ENCODE measurements at places on chromosomes 2 and 18. TPM values are rescaled to one million over a fixed set of nuclear protein-coding genes. Genes with fewer than 3 reads are reported as not detected.

DNA sequence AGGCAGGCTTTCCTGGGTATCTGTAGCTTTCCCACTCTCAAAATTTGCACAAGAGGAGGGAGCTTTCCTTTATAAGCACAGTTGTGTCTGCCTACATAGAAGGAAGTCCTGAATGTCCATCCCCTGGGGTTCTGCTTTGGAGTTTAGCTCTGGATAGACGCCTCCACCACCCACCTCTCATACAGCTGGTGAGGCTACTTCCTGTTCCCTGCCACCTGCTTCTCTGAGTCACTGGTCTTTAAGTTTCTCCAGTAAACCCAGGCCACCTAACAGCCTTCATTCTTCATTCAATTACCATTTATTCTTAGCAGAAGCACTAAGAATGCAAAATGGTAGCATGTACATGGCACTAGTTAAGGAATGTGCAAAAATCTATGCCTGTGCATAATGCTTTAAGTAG is 407.8 kb downstream of the CDH2 start:
- no peak for DNase-seq

DNA sequence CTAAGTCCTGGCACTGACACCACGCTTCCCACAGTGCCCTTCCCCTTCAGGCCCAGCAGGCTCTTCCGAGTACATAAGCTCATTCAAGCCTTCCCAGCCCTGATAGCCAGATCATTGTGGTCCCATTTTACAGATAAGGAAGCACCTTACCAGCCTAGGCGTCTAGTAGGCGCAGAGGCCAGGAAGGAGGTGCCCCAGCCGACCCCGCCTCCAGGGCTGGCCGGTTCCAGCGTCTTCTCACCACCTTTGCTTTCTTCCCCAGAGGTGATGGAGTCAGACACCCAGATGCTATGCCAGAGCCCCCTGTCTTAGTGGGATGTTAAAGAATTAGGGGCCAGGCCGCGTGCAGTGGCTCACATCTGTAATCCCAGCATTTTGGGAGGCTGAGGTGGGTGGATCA is 28.9 kb upstream of the EFHD1 start:
- DNase-seq = no peak

DNA sequence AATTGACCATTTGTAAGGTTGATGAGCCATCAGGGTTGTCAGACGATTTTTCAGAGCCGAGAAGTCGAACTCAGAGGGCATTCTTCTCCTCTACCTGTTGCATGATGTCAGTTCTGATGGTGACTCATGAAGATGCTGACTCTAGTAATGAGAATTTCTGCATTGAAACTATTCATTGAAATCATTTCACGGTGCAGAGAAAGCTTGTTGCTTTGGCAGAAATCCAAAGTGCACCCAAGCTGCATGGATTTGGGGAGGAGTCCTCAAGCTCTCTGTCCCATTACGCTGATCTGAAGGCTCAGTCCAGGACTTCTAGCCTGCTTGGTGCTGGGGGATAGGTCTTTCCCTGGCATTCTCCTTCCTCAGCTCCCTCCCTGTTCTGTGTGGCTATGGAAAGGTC is 125.7 kb upstream of the PXDN start:
- no peak for DNase-seq

The STEAP3 gene
- total RNA-seq = 9.1 TPM

DNA sequence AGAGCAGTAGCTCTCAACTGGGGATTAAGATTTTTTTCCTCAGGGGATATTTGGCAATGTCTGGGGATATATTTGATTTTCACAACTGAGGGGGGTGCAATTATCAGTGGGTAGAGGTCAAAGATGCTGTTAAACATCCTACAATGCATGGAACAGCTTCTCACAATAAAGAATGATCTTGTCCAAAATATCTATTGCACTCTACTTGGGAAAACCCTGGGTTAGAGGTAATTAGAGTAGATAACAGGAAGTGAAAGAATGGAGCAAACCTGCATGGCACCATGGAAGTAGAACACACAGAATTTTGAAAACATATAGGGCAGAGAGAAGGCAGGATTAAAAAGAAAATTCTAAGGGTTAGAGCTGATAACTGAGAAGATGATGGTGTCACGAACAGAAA is 26.4 kb upstream of the PPM1B start:
- no peak for DNase-seq

DNA sequence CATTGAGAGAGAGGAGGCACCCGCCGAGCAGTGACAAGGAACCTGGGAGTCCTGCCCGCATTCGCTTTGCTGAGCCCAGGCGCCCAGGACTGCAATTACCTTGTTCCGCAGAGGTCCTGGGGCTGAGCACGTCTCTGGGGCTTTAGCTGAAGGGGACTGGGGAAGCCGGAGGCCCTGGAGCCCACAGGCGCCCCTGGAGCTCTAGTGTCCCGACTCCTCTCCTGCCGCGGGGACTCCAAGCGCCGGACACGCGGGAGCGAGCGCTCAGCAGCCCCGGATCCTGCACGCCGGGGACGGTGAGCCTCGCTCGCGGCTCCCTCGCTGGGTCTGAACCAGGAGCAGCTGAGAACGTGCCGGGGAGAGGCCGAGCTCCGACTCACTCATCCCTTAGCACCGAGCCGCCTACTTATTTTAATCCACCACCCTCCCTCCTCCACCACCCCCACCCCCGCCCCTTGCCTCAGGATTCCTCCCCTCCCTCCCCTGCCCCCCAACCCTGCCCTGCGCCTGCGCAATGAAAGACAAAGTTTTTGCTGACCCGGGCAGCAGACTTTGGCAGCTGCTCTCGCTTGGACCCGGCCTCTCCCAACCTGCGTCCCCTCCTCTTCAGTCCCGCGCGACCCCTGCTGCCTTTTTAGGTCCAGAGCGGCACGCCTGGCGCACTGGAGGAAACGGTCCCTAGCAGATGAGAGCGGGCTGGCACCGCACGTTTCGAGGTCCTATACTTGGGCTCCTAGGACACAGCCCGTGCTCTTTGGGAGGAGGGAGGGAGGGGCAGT is at the start of gene OSR1:
Gene OSR1 (minus strand): TSS at position 382 of the 779 bp plus-strand sequence. CDS start 4,818 bp downstream, outside the sequence.
- DNase-seq = peak; percentile 79

- no peak for DNase-seq
Measured at GRCh38 chr18:676069-676468, 18.6 kb downstream of the TYMS start.

GRCh38 chr2:227871375-227871791 is at the start of gene DAW1:
TSS of gene DAW1 (plus strand) at chr2:227871631. CDS start at chr2:227871690, 59 bp downstream.
- peak; percentile 71 for DNase-seq

DNA sequence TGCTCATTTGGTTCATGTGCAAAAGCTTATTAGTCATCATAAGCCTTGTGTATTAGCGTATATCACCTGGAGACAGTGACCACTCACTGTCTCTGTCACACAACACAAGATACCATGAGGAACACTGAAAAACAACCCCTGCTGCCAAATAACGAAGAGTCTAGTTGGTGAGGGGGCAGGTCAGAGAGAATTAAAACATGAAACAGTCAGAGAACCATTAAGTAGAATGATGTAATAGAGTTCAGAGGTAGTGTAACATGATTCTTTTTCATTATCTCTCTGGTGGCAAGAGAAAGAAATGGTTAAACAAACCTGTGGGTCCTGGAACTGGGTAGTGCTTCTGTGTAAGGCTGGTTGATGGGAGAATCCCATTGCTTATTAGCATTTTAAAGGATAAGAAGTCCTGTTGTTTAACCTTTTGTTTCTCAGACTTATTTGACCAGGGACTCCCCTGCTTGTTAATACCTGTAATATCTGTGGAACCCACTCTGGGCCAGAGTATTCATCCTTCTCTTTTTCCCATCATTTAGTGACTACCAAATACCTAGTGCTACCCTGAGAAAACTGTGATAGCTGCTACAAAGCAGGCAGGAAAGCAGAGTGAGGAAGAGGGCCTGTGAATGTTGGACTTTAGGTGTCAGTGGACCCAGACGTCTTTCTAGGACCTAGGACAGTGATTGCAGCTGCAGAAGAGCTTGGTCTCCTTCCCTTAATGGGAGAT is 38.0 kb downstream of the PTRHD1 start:
- no peak for DNase-seq

GRCh38 chr2:150517951-150518680 is 30.6 kb upstream of the RND3 start:
- DNase-seq = no peak

- DNase-seq = peak; percentile 85
Measured at GRCh38 chr2:219475697-219476651, 22.7 kb upstream of the GMPPA start.

GRCh38 chr2:20194097-20195015 is 30.6 kb downstream of the SDC1 start:
- DNase-seq = no peak

The LRP2 gene
- 0.89 TPM for total RNA-seq

The OTOS gene
- not detected for total RNA-seq

DNA sequence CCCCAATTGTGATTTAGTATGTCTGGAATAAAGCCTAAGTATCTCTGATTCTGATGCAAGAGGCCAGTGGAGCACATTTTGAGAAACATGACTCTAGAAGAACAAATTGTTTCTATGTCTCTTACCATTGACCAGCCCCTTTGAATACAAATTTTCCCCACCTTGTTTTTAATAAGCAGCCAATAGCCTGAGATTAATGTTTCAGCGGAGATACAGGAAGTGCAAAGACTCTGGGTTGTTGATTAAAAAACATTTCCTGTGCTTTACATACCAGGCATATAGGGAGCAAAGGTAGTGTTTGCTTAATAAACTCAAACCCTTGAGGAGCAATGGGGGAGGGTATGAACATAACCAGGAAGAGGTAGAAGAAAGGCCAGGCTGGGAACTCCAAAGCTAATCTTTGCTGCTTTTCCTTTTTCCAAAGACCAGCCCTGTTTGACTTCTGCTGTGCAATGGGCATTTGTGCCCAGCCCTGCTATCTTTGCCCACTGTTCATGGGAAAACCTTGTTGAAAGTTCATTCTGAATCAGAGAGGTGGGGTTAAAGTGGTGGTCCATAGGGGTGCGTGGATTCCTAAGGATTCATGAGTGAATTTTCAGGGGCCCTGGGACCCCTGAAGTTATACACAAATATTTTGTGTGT is 29.3 kb downstream of the UPP2 start:
- DNase-seq = no peak

Data from sciatic nerve (tissue), 2 donors.